ENCODE measurements at places on chromosomes 4 and X.

- peak; percentile 81 for DNase-seq
Measured at GRCh38 chr4:71259911-71260331, 78.9 kb upstream of the SLC4A4 start.

DNA sequence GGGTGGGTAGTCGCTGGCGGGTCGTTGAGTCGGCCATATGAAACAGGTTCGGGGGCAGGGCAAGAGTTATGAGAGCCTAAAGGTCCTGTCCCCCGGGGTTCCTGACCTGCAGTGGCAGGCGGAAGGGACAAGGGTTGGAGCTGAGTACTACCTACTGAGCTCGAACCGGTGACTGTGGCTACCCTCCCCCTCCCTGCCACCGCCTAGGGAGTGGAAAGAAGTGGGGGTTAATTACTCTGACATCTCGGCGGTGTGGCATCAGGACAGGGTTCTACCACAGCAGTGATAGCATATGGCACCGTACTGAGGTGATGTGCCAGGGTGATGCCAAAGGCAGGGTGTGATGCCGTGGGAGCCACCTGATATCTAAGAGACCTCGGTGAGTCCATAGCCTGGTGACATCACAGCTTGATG is 307 bp downstream of the ATG4A start:
- peak; percentile 3 for DNase-seq

DNA sequence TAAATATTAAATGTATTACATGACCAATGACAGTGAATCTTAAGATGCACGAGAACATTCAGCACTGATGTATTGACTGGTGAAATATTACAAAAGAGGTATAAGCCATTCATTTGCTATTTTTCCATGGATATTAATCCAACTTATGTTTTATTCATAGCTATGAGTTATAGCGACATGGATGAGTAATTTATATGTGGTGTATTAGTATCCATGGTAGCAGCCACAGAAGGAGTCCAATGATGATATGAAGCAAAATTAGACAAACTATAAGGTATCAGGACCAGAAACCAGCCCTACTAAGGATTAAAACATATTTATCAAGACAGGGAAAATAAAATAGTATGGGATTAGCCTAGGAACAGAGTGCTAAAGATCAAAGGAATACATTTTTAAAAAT is 50.7 kb downstream of the THAP9 start:
- DNase-seq, result no peak

- DNase-seq, result no peak
Measured at GRCh38 chr4:11397819-11398610, 30.7 kb downstream of the HS3ST1 start.

- DNase-seq, result no peak
Measured at GRCh38 chr4:187826725-187827124, 168.8 kb upstream of the ZFP42 start.

DNA sequence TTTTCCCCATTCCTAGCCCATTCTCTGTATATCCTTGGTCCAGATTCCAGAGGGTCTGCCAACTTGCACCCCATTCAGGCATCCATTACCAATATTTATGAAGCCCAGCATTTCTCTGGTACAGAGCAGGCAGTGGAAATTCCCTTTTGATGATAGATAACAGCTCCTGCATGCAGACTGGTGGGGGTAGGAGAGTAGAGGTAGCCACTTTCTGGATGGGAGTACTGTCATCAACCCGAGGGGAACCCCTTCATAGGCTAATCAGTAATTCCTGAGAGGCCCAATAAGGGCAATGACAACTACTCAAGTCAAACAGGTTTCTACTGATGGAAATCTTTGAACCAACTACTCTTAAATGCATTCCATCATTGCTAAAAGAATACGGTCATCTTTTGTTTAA is 63.7 kb downstream of the COL25A1 start:
- no peak for DNase-seq

- DNase-seq, result no peak
Measured at GRCh38 chrX:53717205-53717604, 30.7 kb upstream of the HUWE1 start.

DNA sequence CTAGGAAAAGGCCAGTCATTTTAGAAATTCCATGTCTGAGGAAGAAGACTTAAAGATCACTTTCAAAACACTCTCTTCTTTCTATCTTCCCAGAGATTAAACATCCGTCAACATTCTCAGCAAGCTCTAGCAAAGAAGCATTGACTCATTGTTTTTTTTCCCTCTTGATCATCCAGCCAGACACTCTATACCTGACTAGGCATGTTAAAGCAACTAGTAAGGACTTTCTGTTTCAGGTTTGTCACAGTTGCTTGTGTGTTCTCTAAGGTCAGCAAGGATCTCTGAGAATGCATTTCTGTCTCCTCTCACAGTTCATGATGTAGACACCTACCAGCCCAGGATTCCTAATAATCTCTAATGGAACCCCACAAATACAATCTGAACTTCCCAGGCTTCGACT is 112.2 kb downstream of the IL13RA2 start:
- no peak for DNase-seq

- DNase-seq, result no peak
Measured at GRCh38 chr4:77728420-77728819, 90.7 kb downstream of the CNOT6L start.

GRCh38 chrX:152520653-152521052 is 69.5 kb upstream of the GABRA3 start:
- DNase-seq, result no peak

DNA sequence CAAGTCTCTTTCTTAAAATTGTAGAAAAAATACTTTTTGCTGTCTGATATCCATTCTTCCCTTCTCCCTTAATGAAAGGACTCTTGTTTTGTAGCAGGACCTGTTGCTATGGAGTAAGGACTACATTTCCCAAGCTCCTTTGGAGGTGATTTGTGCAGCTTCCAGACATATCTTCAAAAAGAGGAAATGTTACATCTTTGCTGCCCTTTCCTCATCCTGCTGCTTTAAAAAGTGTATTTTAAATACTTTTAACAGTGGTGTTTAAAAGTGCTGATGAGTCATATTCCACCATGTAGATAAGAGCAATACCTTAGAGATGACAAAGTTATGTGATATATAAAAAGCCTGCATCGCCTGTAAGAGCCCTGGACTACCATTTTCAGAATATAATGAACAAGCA is 98.7 kb downstream of the CFAP299 start:
- DNase-seq, result no peak

DNA sequence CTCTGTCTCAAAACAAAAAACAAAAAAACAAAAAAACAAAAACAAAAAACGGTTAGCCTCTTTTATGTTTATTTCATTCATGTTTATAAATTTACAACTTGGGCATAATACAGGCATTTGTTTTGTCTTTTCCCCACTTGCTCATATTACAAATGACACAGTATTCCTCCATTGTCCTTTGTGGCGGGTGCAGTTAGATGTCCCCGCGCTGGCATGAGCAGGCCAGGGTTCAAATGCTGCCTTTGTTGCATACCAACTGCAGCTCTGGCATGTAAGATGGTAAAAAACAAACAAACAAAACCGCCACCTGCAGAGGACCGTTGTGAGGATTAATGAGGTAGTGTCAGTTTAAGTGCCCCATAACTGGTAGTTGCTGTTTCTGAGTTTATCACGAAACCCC is 16.1 kb upstream of the HPF1 start:
- DNase-seq, result no peak

DNA sequence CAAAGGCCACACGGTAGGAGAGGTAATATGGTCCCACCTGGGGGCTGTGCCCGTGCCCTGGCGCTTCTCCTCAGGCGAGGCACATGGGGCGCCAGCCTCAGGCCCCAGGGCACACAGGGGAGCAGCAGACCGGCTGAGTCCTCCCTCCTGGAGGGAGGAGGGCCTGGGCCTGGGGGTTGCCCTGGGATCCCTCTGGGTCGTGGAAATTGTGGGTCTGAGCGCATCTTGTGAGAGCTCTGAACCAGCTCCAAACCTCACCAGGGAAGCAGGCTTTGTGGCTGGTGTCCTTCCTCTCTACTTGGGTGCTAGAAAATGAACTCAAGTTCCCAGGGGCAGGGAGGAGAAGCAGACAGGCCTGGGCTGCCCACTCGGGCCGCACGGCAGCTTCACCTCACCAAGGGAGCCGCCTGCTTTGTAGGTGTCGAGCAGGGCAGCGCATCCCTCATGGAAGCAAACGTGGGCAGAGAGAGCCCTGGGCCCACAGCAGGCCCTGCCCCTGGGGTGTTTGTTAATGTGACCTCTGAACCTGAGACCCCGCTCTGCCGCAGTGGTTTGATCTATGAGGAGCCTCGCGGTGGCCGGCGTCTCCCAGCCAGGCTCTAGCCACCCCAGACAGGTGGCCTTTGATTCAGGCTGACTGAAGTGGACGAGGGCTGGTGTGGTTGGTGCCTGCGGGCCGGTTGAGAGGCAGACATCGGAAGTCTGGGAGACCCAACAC is 10.8 kb downstream of the HTRA3 start:
- DNase-seq, result no peak

- DNase-seq, result no peak
Measured at GRCh38 chrX:53584891-53585290, 101.6 kb downstream of the HUWE1 start.

DNA sequence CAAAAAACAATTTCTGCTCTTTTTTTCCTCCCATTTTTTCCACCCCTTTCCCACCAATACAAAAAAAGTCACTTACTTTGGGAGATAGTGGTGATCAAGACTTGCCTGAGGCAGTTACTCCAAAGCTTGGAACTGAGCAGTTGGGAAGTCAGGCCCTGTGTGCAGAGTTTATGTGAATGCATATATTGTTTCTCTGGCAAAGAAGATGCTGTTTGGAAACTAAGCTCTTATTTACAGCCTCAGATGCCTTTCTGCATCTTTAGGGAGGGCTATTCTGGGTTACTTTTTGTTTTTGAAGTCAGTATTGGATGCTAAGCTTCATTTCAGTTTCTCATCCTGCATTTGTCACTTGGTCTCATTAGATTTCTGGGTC is 136.3 kb downstream of the ZNF330 start:
- DNase-seq, result no peak

GRCh38 chr4:76201276-76201675 is 12.3 kb downstream of the SCARB2 start:
- no peak for DNase-seq

GRCh38 chr4:6155996-6156750 is 44.2 kb downstream of the JAKMIP1 start:
- no peak for DNase-seq

DNA sequence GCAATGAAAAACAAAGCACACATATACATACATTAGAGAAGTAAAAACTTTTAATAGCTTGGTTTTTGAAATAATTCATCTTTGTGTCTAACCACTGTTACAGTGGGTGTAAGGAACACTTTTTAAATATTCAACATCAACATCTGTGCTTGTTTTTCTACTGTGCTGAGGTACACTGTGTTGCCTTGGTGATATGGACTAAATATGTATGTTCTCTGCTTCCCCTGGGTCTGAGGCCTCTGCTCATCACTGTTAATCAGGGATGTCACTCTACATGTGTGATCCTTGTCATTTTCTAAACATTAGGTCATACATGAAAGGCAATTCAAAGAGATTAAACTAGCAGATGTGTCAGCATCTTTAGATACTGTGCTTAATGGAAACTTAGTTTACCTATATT is 10.9 kb downstream of the MCTS1 start:
- DNase-seq, result no peak

GRCh38 chr4:172050911-172051310 is 237.7 kb downstream of the GALNTL6 start:
- DNase-seq, result no peak

- peak; percentile 85 for DNase-seq
Measured at GRCh38 chrX:48573690-48574269, 504 bp upstream of the RBM3 start.

DNA sequence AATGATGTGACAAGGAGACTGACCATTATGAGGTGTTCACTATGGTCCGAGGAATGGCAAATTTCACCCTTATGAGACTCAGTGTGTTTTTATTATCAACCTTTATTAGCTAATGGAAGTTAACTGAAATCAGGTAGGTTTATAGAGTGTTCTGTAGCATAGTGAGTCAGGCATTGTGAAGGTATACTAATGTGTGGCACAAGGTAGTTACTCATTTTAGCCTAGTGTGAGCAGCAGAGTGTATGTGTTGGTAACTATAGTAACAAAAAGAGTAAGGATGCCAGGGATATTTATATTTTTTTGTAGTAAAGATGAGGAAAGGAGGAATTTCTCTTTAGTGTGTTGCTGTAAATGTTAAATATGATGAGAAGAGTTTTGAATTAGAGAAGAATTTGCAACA is 12.0 kb downstream of the PDLIM5 start:
- peak; percentile 26 for DNase-seq

- DNase-seq, result no peak
Measured at GRCh38 chr4:117691572-117692351, 342.5 kb upstream of the NDST3 start.

DNA sequence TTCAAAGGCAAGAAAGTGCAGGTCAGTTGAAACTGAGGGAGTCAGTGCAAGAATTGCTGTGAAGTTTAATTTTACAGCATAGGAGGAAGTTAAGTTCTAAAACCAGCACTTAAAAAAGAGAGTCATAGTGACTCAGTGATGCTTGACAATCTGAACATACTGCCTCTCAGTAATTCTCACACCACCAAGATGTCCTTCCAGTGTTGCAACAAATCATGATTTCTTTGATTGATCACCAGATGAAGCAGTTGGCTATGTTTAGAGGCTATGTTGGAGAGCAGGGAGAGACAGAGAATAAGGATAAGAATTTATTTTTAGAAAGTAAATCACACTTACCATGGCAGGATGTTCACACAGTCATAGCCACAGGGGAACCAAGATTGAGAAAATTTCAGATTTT is 13.2 kb downstream of the TRIM2 start:
- DNase-seq, result no peak

- no peak for DNase-seq
Measured at GRCh38 chr4:47451657-47452056, 11.8 kb downstream of the COMMD8 start.

DNA sequence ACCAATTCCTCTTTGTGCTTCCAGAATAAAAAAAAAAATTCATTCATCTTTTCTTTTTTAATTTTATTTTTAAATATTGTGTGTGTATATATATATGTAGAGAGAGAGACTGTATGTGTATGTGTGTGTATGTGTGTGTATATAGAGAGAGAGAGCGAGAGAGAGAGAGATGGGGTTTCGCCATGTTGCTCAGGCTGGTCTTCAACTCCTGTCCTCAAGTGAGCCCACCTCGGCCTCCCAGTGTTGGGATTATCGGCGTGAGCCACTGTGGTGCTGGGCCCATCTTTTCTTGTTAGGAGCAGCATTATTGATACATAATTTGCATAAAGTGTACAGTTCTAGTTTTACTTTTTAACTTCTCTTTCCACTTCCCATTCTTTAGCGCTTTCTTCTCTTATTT is 33.6 kb downstream of the KDM6A start:
- no peak for DNase-seq

- no peak for DNase-seq
Measured at GRCh38 chr4:113481820-113482219, 279.7 kb downstream of the CAMK2D start.

DNA sequence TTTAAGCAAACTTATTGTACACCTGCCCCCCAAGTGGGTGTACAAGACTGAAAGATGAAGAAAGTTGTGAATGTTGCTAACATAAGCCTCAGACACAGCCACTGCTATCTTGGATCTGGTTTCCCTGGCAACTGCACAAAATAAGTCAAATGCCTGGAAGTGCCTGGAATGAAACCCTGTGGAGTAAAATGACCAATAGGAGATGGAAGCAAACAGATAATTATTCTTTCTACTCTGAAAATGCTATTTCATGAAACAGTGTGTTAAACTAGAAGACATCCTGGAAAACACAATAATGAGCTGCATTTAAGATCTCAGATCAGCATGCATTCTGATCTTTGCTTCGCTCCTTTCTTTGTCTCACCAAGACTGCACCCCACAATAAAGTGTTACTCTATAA is 1016.0 kb downstream of the ARAP2 start:
- DNase-seq, result no peak

GRCh38 chr4:70927502-70928137 is 25.5 kb downstream of the MOB1B start:
- no peak for DNase-seq
